ENCODE measurements at places on chromosomes 13 and 19.
A peak's percentile ranks its signal among the peaks of the same experiment; 100 is the strongest.

- DNase-seq: no peak
These were observed 140.9 kb downstream of the TBC1D4 start for GRCh38 chr13:75341028-75341427.

DNA sequence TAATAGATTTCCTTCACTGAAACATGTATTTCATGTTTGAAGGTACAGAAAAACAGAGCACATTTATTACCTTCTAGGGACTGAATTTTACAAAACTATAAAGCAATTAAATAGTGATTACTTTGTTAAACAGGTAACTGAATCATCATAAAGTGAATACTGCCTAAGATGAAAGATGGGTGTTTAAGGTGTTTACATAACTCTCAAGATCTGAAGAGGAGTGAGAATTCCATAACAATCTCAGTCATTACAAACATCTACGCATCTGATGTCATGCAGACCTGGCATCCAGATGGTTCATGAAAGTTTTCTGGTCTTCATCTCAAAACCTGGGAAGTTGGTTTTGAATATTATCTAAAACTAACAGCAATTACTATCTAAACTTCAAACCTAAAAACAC, 80.4 kb downstream of the MIPEP start:
- DNase-seq: no peak

- DNase-seq: no peak
These were observed 21.7 kb upstream of the SLC25A30 start for GRCh38 chr13:45439781-45440462.

GRCh38 chr13:24226762-24227161, 66.2 kb downstream of the SPATA13 start:
- no peak for DNase-seq

GRCh38 chr19:576768-577438, 4.5 kb downstream of the BSG start:
- no peak for DNase-seq

DNA sequence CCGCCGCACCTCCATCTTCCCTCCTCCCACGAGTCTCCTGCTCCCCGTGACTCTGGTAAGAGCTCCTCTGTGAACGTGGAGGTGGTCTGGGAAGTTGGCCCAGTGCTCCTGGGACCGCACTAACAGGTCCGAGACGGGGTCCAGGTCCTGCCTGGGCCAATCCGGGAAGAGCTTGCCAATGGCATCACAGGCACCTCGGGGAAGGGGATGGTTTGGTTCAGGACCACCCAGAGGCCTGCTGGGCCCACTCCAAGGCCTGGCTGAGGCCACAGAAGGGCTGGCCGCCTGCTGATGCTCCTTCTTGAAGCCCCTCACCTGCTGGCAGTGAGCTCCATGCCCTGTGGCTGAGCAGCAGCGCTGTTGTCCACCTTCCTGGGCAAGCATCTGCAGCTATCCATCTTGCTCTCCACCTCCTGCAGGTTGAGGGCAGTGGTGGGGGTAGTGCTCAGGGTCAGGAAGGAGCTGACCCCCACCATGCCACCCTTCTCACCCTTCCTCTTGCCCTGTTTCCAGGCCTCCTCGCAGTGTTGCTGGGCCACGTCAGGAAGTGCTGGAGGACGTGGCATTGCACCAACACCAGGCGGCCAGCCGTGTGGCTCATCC, 41.2 kb upstream of the TPM4 start:
- DNase-seq: no peak

DNA sequence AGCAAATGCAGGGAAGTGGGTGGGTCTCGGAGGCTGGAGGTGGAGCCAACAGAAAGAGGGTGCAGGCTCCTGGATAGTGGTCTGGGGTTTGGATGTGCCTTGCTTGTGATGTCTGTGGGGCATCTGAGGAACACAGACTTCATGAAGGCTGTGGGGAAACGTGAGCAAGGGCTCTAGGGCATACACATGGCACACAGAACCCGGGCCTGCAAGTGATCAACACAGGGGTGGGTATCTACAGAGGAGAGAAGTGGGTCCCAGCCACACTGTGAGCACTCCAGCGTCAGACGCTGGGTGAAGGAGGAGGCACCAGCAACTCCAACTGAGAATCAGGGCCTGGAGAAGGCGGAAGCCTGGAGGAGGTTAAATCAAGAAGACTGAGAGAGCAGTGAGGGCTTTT, 5.4 kb upstream of the UBE2M start:
- DNase-seq: no peak

- DNase-seq: no peak
These were observed 5.9 kb upstream of the CIRBP start for GRCh38 chr19:1263188-1263587.

GRCh38 chr13:75960538-75960994, 324.4 kb downstream of the LMO7 start:
- DNase-seq: no peak

DNA sequence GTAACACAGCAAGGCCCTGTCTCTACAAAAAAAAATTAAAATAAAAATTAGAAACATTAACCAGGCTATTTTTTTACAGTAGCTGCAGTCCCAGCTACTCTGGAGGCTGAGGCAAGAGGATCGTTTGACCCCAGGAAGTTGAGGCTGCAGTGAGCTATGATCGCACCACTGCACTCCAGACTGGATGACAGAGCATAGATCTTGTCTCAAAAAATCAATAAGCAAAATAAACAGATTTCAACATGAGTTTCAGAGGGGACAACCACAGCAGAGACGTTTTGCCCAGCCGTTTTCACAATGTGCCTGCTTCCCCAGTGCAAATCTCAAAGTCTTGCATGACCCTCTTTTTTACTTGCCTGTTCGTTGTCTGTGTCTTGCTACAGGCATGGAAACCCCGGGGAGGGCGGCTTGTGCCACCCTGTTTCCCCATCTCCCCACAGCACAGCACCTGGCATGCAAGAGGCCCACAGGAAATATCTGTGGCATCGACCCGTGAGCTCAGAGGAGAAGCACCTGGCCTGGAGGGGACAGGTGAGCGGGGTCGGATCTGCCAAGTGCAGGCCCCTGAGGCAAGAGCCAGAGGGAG, 222.0 kb upstream of the ZNF507 start:
- no peak for DNase-seq

DNA sequence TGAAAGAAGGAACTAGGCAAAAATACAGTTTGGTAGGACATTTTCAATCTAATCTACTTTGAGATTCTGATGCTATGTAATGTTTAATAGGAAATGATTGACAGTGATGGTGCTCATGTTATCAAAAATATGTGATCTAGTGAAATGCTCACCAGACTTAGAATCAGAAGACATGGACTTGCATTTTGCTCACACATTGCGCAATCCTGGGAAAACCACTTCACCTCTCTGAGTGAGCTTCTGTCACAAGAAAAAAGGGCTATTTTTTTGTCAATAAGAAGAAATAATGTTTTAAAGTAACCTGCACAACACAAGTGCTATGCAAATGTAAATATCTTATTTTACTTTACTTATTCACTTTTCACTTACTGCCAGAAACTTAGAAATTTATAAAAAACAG, 380.9 kb upstream of the HTR2A start:
- peak; percentile 44 for DNase-seq

DNA sequence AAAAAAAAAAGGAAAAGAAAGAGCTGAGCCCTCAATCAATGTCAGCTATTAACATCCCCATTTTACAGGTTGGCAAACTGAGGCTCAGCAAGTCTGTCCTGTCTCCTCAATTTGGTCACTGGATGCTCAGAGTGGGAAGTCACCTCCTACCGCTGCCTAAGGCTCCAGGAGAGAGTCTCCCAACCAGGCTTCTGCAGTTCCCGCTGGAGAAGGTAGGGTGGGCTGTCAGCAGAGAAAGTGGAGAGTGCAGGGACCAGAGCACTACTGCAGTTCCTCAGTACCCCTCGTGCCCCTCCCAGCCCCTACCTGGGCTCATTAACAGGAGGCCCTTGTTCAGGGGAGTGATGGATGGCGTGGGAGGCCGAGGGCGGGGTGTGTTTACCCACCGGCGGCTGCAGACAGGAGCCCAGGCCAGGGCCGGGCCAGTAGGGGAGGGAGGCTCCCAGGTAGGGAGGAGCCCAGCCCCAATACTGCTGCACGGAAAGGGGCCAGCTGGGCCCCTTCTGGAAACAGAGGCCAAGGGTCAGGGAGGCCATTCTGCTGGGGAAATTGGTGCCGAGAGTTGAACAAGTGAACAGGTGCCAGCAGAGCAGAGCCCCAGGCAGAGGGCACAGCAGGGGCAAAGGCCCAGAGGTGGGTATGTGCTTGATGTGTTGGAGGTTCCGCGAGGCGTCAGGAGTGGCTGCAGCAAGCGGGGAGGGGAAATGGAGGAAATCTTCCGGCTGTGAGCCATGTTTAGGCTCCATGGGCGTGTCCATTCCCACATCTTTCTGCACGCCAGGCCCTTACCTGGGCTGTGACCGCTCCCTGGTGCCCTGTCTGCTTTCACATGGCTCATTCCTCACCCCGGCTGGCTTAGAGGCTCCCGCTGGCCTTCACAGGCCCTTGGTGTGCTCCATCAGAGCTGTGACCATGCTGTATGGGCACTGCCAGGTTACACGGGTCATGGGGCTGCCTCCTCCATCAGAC, 7.6 kb upstream of the COMP start:
- no peak for DNase-seq

DNA sequence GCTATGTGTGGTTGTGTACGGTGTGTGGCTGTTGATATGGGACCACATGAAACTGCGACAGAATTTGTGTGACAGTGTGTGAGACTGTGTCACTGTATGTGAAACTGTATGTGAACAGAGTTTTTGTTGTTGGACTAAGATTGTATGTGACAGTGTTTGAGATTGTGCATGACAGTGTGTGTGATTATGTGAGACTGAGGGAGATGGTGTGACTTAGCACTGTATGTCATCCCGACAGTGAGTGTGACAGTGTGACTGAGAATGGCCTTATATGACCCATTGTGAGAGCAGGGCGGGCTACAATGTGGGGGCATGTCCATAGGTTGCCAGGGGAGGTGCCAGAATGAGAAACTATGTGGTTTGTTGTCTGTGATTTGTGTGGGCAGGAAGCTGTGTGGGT, 930 bp downstream of the ZNF583 start:
- DNase-seq: no peak

GRCh38 chr13:42420304-42420703, 148.4 kb downstream of the AKAP11 start:
- no peak for DNase-seq

DNA sequence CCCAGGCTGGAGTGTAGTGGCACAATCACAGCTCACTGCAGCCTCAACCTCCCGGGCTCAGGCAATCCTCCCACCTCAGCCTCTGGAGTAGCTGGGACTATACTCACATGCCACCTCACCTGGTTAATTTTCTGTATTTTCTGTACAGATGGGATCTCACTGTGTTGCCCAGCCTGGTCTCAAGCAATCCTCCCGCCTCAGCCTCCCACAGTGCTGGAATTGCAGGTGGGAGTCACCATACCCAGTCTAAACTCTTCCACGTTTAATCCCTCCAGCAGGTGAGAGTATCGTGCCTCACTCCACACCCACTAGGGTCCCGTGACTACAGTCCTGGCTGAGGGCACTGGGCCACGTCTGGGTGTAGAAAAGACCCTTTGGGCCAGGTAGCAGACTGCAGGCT, 16.5 kb downstream of the BCAT2 start:
- DNase-seq: no peak

DNA sequence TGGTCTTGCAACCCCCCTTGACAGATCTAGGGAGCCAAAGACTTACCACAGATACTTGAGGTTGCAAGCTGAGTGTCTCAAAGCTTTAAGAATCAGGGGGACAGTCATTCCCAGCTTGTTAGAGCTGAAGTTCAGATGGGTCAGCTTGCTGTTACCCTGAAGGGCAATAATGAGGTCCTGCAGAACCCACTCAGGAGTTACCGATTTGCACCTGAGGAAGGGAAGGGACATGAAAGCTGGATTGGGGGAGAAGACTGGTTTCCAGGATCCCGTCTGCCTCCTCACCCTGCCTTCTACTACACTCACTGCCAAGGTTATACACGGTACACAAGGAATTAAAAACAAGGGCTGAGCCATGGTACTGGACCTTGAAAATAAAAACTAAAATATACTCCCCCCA, 24.4 kb downstream of the NLRP13 start:
- DNase-seq: no peak

- no peak for DNase-seq
These were observed 346.5 kb downstream of the ZNF536 start for GRCh38 chr19:30718707-30719106.

GRCh38 chr13:24161980-24162525, 1.5 kb downstream of the SPATA13 start:
- DNase-seq: no peak

GRCh38 chr13:89205856-89206520, 1534.8 kb downstream of the SLITRK5 start:
- no peak for DNase-seq

- DNase-seq: no peak
These were observed 9.8 kb downstream of the KLF2 start for GRCh38 chr19:16334411-16334810.

DNA sequence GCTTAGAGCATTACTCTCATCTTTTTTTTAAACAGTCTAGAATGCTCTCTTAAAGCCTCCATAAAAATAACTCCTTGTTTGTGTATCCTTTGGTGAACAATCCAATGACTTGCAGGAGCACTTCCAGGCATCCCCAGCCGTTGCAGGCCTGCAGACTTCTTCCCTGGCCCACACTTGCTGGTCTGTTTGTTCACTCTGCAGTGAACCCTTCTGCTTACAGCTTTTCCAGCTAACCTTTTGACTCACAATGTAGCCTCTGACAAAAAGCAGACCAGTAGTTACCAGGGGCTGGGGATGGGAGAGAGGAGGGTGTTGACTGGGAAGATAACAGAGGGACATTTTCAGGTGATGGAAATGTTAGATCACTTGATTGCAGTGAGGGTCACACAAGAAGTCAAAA, 9.1 kb downstream of the GPR42 start:
- DNase-seq: no peak

- no peak for DNase-seq
These were observed 120.9 kb upstream of the KL start for GRCh38 chr13:32895296-32895695.

DNA sequence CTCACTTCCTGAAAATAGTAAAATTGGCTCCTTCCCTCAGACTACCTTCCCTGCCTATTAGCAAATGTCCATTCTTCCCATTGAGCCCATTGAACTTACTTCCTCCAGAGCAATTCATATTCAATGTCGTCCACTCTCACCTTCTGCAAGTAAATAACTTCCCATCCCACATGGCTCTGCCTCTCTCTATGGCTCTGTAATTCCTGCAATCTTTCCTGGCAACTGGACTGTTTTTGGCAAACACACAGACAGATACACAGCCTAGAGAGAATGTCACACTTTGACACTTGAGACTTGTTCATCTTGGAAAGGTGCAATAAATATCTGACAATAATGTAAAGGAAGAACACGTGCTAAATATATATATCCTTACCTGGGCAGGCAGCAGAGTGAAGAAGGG, 18.3 kb downstream of the UQCRFS1 start:
- no peak for DNase-seq

DNA sequence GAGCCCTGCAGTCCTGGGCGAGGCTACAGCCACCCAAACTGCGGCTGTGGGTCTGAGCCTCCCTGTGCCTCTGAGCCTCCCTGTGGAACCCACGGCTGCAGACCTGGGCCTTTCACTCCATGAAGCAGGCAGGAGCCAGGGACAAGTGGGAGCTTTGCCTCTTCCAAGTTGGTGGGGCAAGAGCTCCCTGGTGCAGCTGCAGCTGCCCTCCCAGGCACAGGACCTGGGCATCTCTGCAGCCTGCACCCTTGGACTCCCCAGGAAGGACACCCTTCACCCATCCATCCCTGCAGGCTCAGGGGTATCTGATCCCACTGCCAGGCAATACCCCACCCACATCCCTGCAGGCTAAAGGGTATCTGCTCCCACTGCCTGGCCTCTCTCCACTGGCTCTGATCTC, 2.3 kb downstream of the TEX26 start:
- no peak for DNase-seq

GRCh38 chr19:1182727-1183126, 8.7 kb upstream of the SBNO2 start:
- no peak for DNase-seq
